ENCODE measurements at places on chromosomes 16 and 17.

- peak overlapping the region; percentile 29 for H3K27ac ChIP-seq
- DNase-seq = no peak
- peaks cover 49% of the 10 kb centered on the region for H3K4me1 ChIP-seq
- peaks cover 14% of the 10 kb centered on the region for H3K36me3 ChIP-seq
These were observed 19.3 kb downstream of the PLD6 start for GRCh38 chr17:17186551-17187505.

- H3K36me3 ChIP-seq = no peaks in the 10 kb centered on the region
- no peak for DNase-seq
- H3K27me3 ChIP-seq = no peaks in the 10 kb centered on the region
These were observed 46.1 kb upstream of the MYOCD start for GRCh38 chr17:12619459-12620199.

GRCh38 chr17:81566461-81567126, 14.4 kb upstream of the FAAP100 start:
- no peak overlapping the region for H3K4me3 ChIP-seq
- H3K36me3 ChIP-seq = peaks cover 83% of the 10 kb centered on the region
- H3K27me3 ChIP-seq = no peaks in the 10 kb centered on the region
- no peak for DNase-seq
- no peaks in the 10 kb centered on the region for H3K4me1 ChIP-seq

DNA sequence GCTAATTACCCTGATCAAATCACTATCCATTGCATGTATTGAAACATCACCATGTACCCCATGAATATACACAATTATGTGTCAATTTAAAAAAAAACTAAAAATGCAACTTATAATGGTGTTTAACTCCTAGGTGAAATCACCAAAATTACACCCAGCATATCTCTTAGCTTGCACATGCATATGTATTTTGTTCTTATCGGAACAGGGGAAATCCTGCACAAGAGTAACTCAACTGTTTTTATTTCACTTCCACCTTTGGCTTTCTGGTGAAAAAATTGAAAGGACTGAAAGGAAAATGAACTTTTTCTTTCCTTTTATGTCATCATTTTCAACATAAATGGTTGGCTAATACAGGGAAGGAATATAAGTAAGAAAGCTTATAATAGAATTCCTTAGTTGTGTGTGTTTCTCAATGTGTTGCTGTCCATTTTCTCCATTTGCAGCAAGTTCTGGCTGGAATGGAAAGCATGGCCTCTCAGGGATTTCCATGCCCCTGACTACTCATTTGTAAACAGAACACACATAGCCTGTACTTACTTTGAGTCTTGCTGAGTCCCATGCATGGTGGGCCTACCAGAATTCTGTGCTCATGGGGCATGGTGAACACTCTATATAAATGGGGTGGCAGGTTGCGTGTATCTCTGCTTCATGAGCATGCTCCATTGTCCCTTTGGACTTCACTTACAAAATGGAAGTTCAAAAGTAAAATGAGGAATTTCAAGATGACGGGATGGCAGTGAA, 462.0 kb downstream of the HS3ST3B1 start:
- no peak overlapping the region for H3K4me3 ChIP-seq
- no peaks in the 10 kb centered on the region for H3K4me1 ChIP-seq
- no peaks in the 10 kb centered on the region for H3K27me3 ChIP-seq
- H3K36me3 ChIP-seq = no peaks in the 10 kb centered on the region

- no peaks in the 10 kb centered on the region for H3K36me3 ChIP-seq
- H3K4me1 ChIP-seq = no peaks in the 10 kb centered on the region
- H3K27ac ChIP-seq = no peak overlapping the region
- H3K4me3 ChIP-seq = no peak overlapping the region
These were observed 53.8 kb downstream of the ZNRF1 start for GRCh38 chr16:75052481-75053202.

DNA sequence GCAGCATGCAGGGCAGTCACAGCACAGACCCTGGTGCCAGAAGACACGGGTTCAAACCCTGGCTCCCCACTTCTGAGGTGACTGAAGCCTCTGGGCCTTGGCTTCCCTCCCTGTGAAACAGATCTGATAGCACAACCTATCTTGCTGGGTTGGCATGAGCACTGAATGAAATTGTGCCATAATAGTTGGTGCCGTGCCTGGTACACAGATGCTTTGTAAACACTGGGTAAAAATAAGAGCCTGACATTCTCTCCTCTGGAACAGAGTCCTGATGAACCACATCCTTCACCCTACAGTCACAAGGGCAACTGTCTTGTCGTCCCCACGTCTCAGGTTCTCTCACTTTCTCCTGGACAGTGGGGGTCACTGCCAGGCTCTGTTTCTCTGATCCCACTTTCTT, 35.7 kb downstream of the NOS2 start:
- no peak overlapping the region for H3K27ac ChIP-seq
- no peak overlapping the region for H3K4me3 ChIP-seq
- DNase-seq = no peak
- no peaks in the 10 kb centered on the region for H3K36me3 ChIP-seq
- H3K27me3 ChIP-seq = no peaks in the 10 kb centered on the region

GRCh38 chr17:55845385-55845784, 94.5 kb downstream of the PCTP start:
- H3K4me3 ChIP-seq = no peak overlapping the region
- H3K27me3 ChIP-seq = no peaks in the 10 kb centered on the region
- no peak overlapping the region for H3K27ac ChIP-seq
- H3K36me3 ChIP-seq = no peaks in the 10 kb centered on the region
- no peaks in the 10 kb centered on the region for H3K4me1 ChIP-seq

GRCh38 chr17:39926588-39927100, 757 bp downstream of the ORMDL3 start:
- H3K36me3 ChIP-seq = peaks cover 26% of the 10 kb centered on the region
- peaks cover 32% of the 10 kb centered on the region for H3K4me1 ChIP-seq
- peak overlapping the region; percentile 86 for H3K27ac ChIP-seq
- DNase-seq = peak; percentile 30
- H3K27me3 ChIP-seq = no peaks in the 10 kb centered on the region

DNA sequence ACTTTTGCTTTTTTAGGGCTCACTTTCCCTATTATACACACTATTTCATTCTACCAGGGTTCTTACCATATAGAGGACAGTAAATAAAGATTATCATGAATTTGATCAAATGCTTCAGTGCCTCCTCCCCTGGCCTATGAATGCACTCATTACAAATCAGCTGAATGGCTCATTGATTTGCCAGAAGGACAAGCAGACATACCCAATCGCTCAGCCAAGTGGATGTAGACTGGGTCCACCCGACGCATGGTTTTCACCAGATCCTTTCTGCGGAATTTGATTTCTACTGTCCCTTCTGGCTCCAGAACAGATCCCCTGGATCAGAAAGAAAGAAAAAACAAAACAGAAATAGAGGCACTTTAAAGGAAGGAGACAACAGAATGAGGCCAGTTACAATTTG, 162.6 kb downstream of the AATF start:
- no peak for DNase-seq
- peaks cover 7% of the 10 kb centered on the region for H3K36me3 ChIP-seq
- no peak overlapping the region for H3K4me3 ChIP-seq
- H3K27me3 ChIP-seq = no peaks in the 10 kb centered on the region
- H3K4me1 ChIP-seq = no peaks in the 10 kb centered on the region

- DNase-seq = no peak
- H3K4me3 ChIP-seq = no peak overlapping the region
- no peaks in the 10 kb centered on the region for H3K36me3 ChIP-seq
- no peaks in the 10 kb centered on the region for H3K4me1 ChIP-seq
- no peak overlapping the region for H3K27ac ChIP-seq
- no peaks in the 10 kb centered on the region for H3K27me3 ChIP-seq
These were observed 35.2 kb upstream of the HS3ST3A1 start for GRCh38 chr17:13636951-13637350.

DNA sequence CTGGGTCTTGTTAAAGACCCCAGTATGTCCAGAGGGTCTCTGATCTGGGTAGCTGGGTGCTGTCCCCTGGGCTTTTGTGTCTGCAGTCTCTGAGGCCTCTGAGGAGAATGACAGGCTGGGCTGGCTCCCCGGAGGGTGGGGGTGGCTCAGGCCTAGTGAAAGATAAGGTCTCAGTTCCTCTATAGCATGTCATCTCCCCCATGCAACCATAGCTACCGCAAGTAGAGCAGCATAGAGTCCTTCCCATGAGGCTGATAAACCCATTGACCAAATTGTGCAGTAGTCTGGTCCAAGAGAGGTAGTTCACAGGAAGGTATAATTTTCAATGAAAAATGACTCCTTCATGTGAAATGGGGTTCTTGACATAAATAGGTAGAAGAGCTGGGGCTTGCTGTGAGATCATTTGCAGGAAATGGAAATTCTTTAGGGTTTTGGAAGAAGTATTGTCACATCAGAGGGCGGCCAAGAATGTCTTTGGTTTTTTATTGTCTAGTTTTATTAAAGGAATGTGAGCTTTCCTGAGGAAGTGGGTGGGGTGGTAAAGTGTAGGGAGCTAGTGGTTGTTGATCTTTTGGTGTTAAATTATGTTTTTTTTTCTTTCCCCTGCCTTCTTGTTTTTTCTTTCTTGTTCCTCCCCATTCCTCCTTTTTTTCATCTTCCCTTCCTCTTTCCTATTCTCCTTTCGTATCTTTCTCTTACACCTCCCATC, 21.0 kb downstream of the SLC7A6OS start:
- no peaks in the 10 kb centered on the region for H3K27me3 ChIP-seq
- H3K4me1 ChIP-seq = peaks cover 80% of the 10 kb centered on the region
- peak overlapping the region; percentile 60 for H3K27ac ChIP-seq
- H3K36me3 ChIP-seq = peaks cover 36% of the 10 kb centered on the region

- H3K4me1 ChIP-seq = peaks cover 22% of the 10 kb centered on the region
- DNase-seq = peak; percentile 84
- H3K4me3 ChIP-seq = peak within 1 kb of the TSS; percentile 65
- H3K27me3 ChIP-seq = no peaks in the 10 kb centered on the region
- H3K27ac ChIP-seq = peak within 1 kb of the TSS; percentile 68
These were observed at the start of gene CAMKK1 for GRCh38 chr17:3893003-3893719. CAMKK1 (minus strand) TSS chr17:3893053; CDS start chr17:3885687, 7,366 bp downstream.

DNA sequence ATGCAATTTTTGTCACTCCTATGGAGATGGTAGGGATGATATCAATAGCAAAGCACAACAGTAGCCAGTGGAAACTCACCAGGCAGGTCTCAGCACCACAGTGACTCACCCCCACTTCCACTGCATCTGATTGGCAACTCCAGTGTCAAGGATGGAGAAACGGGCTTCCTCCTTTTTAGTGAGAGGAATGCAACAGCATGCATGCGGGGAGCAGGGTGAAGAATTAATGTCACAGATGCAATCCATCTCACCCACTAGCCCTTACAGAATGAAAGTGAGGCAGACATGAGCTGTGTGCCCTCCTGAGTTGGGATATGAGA, 467.0 kb upstream of the C16orf82 start:
- H3K27ac ChIP-seq = no peak overlapping the region
- no peaks in the 10 kb centered on the region for H3K27me3 ChIP-seq

- H3K27ac ChIP-seq = no peak overlapping the region
- no peaks in the 10 kb centered on the region for H3K27me3 ChIP-seq
- no peak for DNase-seq
- no peaks in the 10 kb centered on the region for H3K4me1 ChIP-seq
- no peak overlapping the region for H3K4me3 ChIP-seq
These were observed 31.4 kb downstream of the PDIA2 start for GRCh38 chr16:314351-314750.

- no peaks in the 10 kb centered on the region for H3K36me3 ChIP-seq
- no peaks in the 10 kb centered on the region for H3K4me1 ChIP-seq
- H3K27ac ChIP-seq = no peak overlapping the region
- no peak for DNase-seq
These were observed 171.0 kb downstream of the CCDC182 start for GRCh38 chr17:57574040-57574513.

- DNase-seq = no peak
- no peaks in the 10 kb centered on the region for H3K36me3 ChIP-seq
- H3K4me1 ChIP-seq = no peaks in the 10 kb centered on the region
- no peak overlapping the region for H3K27ac ChIP-seq
- no peak overlapping the region for H3K4me3 ChIP-seq
- no peaks in the 10 kb centered on the region for H3K27me3 ChIP-seq
These were observed 414.6 kb downstream of the SLC39A11 start for GRCh38 chr17:72677714-72678390.

- H3K36me3 ChIP-seq = no peaks in the 10 kb centered on the region
- peak overlapping the region; percentile 19 for H3K4me3 ChIP-seq
- H3K4me1 ChIP-seq = peaks cover 81% of the 10 kb centered on the region
- H3K27me3 ChIP-seq = no peaks in the 10 kb centered on the region
- H3K27ac ChIP-seq = peak overlapping the region; percentile 74
These were observed 16.7 kb downstream of the SOCS3 start for GRCh38 chr17:78343187-78343542.

GRCh38 chr17:34899643-34900291, 61.5 kb downstream of the CCT6B start:
- no peaks in the 10 kb centered on the region for H3K4me1 ChIP-seq
- no peak overlapping the region for H3K4me3 ChIP-seq
- no peak overlapping the region for H3K27ac ChIP-seq
- no peaks in the 10 kb centered on the region for H3K27me3 ChIP-seq
- H3K36me3 ChIP-seq = no peaks in the 10 kb centered on the region

DNA sequence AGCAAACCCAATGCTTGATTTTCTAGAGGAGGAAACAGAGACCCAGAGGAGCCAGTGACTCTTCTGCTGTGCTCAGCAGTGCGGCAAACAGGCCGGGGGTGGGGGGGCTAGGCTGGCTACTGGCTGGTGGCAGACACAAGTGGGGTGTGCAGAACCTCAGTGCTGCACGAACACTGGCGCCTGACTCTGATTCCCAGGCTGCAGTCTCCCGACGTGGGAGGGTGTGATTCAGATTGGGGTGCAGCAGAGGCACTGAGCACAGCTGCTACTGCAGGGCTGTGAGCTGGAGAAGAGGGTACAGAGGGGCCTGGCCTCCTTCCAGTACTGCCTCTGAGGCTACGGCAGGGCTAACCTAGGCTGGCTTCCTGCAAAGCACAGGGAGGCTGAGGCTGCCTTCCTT, 8.1 kb downstream of the RPL19 start:
- H3K27me3 ChIP-seq = no peaks in the 10 kb centered on the region
- no peak for DNase-seq
- H3K4me3 ChIP-seq = no peak overlapping the region
- H3K27ac ChIP-seq = no peak overlapping the region

DNA sequence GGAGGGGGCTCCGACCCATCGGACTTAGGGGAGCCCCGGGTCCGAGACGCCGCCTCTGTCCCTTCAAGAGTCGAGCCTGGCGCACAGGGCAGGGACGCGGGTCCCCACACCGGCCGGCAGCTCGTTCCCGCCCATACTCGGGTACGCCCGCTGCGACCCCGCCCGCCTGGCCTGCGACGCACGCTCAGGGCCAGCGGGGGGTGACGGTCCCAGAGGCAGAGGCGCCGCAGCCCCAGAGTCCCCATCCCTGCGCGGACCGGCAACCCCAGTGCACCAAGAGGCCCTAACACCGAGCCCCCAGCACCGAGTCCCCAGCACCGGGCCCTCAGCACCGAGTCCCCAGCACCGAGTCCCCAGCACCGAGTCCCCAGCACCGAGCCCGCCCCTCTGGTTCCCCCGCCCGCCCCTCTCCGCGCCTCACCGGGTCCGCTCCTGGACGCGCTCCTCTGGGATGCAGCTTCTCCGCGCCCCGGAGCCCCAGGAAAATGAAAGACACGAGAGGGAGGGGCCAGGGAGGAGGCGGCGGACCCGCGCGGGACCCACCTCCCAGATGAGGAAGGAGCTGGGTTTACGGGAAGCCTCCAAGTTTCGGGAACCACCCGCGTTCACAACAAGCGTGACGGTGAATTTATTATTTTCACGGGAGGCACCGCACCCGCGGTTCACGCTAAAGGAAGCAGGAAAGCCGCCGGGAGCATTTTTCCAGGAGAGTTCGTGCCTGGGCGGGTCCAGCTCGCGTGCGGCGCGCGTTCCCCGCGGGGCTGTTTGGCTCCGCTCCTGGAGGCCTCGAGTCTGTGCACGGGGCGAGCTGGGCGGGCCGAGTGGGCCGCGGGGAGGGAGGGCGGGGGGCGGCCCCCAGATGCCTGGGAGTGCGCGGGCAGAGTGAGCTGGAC, at the start of gene SECTM1:
Gene SECTM1, minus strand, starts transcription at position 488 of the 893 bp plus-strand sequence. CDS start 6,526 bp downstream, outside the sequence.
- no peak for DNase-seq
- peaks cover 27% of the 10 kb centered on the region for H3K4me1 ChIP-seq
- peak within 1 kb of the TSS; percentile 75 for H3K4me3 ChIP-seq
- H3K36me3 ChIP-seq = no peaks in the 10 kb centered on the region
- H3K27ac ChIP-seq = no peak within 1 kb of the TSS

Data from effector memory CD4-positive, alpha-beta T cell (primary cell).